ENCODE measurements at places on chromosomes 13 and 19.

DNA sequence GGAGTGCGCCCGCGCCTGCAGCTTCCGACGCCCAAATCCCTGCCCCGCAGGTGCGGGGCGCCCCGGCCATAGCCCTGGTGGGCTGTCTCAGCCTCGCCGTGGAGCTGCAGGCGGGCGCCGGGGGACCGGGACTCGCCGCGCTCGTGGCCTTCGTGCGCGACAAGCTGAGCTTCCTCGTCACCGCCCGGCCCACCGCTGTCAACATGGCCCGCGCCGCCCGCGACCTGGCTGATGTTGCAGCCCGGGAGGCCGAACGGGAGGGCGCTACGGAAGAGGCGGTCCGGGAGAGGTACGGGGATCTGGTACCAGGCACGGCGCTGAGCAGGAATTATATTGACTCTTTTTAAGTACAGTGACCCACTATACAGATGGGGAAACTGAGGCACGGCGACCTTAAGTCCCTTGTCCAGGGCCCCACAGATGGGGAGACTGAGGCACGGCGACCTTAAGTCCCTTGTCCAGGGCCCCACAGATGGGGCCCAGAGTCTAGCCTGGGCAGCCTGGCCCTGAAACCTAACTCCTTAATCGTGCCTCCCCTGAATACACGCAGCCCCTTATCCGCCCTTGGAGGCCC lies 586 bp downstream of the MRI1 start:
- no peak for DNase-seq

GRCh38 chr19:13005253-13005652 lies 10.0 kb downstream of the NFIX start:
- DNase-seq = no peak

- DNase-seq = peak; percentile 54
These were observed 629 bp downstream of the IZUMO4 start for GRCh38 chr19:2097203-2097885.

DNA sequence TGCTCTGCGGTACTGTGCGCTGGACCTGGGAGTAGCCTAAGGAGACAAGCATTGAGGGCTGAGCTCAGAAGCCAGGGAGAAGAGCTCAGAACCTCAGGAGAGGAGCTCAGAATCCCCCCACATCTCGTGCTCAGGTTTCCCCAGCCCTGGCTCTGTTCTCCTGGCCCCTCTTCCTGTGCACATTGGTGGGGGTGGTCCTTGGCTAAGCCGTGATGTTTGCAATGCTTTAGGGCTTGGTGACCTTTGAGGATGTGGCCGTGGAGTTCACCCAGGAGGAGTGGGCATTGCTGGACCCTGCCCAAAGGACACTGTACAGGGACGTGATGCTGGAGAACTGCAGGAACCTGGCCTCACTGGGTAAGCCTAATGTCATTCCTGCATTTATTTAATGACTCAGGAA lies 6.6 kb downstream of the ZNF557 start:
- no peak for DNase-seq

DNA sequence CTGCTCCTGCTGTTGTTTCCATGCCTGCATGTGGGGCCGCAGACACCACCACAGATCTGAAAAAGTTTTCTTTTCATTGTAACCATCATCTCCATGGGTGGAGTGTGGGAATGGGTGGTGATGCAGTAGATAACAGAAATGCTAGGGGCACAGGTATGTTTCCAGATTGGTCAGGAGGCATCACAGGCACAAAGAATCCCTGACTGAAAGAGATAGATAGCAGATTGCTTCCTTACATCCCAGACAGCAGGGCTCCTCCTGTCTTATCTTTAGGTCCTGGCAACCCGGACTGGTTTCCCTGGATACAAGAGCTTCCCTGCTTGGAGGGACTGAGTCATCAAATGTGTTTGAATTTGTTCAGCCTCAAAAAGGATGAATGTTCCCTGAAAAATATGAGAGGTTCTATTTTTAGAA lies 1937.6 kb downstream of the PCDH9 start:
- DNase-seq = no peak

Measured in effector memory CD4-positive, alpha-beta T cell (primary cell).